Neural progenitor cell (in vitro differentiated cells): ENCODE measurements at places on chromosomes 5 and 9. TPM values are rescaled to one million over a fixed set of nuclear protein-coding genes. Genes with fewer than 3 reads are reported as not detected.

DNA sequence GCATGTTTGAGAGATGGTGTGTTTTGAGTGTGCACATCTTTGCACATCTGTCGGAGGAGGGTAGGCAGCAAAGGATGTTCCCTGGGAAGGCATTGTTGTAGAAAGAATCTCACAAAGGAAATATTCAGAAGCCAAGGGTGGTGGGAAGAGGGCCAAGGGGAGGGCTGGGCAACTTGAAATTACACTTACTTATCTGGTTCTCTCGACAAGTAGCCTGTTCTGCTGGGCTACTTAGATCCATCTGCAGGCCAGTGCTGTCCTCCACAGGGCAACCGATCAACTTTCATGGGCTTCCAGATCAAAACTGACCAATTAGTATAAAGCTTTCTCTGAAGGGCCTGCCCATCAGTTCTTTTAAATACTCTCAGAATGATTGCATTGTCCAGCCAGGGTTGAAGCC is 495.2 kb downstream of the GADD45G start:
- no peak overlapping the region for H3K27ac ChIP-seq
- H3K36me3 ChIP-seq = no peaks in the 10 kb centered on the region
- H3K4me3 ChIP-seq = no peak overlapping the region
- no peaks in the 10 kb centered on the region for H3K4me1 ChIP-seq
- no peak for DNase-seq

DNA sequence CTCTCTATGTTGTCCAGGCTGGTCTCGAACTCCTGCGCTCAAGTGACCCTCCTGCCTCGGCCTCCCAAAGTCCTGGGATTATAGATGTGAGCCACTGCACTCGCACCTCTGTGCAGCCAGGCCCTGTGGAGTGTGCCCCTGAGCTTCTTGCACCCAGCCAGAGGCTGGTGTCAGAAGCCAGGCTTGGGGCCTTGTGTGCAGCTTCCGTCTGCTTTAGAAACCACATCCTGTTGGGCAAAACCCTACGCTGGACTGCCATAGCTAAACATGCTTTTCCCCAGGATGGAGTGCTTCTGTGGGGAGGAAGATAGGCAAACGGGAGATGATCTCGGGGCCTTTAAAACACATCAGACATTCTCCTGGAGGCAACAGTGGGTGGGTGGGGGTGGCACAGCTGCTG is 40.1 kb downstream of the PRRT1B start:
- no peaks in the 10 kb centered on the region for H3K36me3 ChIP-seq
- H3K27ac ChIP-seq = no peak overlapping the region
- no peak overlapping the region for H3K4me3 ChIP-seq

DNA sequence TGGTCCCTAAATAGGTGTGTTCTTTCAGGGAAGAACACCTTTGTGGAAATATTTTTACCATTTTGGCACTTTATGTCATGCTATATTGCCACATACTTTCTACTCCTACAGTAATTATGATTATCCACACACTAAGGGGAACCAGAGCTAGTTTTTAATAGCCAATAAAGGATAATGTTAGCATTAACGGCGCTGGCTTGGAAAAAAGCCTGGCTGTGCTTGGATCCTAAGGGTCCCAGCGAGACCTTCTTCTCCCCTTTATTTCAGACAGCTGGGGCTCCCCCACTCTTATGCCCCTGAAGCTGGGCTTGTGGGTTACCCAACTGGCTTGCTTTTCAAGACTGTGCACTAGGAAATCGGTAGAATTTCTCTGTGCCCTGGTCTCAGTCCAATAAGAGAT is 158.5 kb upstream of the NFIL3 start:
- no peaks in the 10 kb centered on the region for H3K27me3 ChIP-seq
- H3K4me1 ChIP-seq = peaks cover 17% of the 10 kb centered on the region
- H3K4me3 ChIP-seq = no peak overlapping the region
- DNase-seq = no peak

GRCh38 chr9:715300-715699 is 126.2 kb upstream of the DMRT1 start:
- peaks cover 7% of the 10 kb centered on the region for H3K4me1 ChIP-seq
- H3K27ac ChIP-seq = no peak overlapping the region
- H3K4me3 ChIP-seq = no peak overlapping the region
- no peaks in the 10 kb centered on the region for H3K36me3 ChIP-seq
- no peaks in the 10 kb centered on the region for H3K27me3 ChIP-seq
- no peak for DNase-seq

Gene SLC34A3
- not detected in 2 replicates for total RNA-seq
